Retinal pigment epithelial cell (primary cell): ENCODE measurements at places on chromosomes 2 and 18.

- no peak for DNase-seq
Measured at GRCh38 chr18:75418293-75419005, 9.1 kb downstream of the SMIM21 start.

GRCh38 chr2:21779786-21780185 lies 656.0 kb downstream of the TDRD15 start:
- DNase-seq = no peak

DNA sequence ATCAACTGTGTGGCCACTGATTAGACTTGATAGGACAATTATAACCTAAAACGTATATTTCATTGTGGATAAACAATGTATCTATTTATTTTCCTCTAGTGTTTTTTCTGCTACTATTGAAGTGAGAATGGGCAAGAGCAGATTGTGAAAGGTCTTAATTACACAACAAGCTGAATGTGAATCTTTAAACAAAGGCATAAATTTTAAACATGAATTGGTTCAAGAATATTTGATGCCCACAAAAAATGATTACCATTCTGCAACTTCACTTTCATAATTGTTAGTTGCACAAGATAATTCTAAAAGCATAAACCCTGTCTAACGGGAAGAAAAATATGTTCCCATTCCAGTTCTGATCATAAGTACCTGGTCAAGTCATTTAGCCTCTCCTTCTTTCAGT lies 285.6 kb downstream of the GULP1 start:
- DNase-seq = no peak

GRCh38 chr2:219739066-219739465 lies 111.6 kb downstream of the SLC4A3 start:
- DNase-seq = no peak
